ENCODE measurements at places on chromosomes 2 and 18.
A peak's percentile ranks its signal among the peaks of the same experiment; 100 is the strongest.

DNA sequence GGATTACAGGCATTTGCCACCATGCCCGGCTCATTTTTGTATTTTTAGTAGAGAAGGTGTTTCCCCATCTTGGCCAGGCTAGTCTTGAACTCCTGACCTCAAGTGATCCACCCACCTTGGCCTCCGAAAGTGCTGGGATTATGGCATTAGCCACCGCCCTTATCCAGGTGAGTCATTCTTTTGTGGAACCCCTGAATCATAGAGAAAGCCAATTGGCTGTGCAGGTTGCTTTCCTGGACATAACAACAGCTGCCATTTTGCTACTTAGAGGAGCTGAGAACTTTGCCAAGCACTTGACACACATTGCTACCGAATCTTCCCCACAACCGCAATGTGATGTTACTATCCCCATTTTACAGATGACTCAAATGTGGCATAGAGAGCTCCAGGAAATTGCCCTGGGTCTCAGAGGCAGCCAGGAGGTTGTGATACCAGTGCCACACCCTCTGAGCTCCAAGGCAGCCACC lies 36.0 kb downstream of the SETBP1 start:
- DNase-seq = no peak

GRCh38 chr2:32135409-32135808 lies 30.3 kb upstream of the SLC30A6 start:
- DNase-seq = peak; percentile 59

DNA sequence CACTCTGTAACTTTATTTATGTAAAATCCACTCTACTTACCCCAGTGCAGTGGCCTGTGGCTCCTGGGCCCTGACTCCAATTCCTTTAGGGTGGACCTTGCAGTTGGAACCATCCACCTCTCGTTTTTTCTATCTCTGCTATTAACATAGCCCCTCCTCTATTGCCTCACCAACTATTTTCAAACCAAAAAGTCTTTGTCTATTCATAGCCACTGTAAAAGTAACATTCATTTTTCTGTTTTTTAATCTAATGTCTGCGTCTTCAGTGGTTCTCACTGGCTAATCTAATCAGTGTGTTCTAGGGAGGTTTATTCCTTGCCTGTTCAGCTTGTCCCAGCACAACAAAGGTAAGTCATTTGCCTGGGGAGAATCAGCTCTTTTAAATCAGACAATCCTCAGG lies at the start of gene SLC4A5:
SLC4A5 (minus strand) TSS at position 101 of the 400 bp plus-strand sequence. CDS start 28,393 bp downstream, outside the sequence.
- no peak for DNase-seq

DNA sequence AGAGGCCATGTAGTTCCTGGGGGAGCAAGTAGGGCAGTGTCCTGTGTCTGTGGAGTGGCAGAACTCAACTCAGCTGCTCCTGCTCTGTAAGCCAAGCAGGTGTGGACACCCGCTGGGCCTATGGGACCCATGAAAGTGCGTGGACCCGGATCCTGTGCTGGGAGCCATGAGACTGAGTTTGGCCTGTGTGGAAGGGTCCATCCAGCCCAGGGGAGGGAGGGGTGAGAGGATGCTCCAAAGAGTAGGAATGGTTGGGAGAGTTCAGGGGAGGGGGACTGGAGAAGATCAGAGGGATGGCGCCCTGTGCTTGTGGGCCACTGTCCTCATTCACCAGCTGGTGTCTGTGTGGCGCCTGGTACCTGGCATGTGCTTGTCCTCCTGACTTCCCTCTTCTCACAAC lies 226.4 kb upstream of the HS6ST1 start:
- DNase-seq = no peak

- DNase-seq = no peak
Measured at GRCh38 chr2:8096484-8096883, 585.4 kb upstream of the ID2 start.

- DNase-seq = no peak
Measured at GRCh38 chr2:79016342-79016741, 9.2 kb upstream of the REG3G start.

DNA sequence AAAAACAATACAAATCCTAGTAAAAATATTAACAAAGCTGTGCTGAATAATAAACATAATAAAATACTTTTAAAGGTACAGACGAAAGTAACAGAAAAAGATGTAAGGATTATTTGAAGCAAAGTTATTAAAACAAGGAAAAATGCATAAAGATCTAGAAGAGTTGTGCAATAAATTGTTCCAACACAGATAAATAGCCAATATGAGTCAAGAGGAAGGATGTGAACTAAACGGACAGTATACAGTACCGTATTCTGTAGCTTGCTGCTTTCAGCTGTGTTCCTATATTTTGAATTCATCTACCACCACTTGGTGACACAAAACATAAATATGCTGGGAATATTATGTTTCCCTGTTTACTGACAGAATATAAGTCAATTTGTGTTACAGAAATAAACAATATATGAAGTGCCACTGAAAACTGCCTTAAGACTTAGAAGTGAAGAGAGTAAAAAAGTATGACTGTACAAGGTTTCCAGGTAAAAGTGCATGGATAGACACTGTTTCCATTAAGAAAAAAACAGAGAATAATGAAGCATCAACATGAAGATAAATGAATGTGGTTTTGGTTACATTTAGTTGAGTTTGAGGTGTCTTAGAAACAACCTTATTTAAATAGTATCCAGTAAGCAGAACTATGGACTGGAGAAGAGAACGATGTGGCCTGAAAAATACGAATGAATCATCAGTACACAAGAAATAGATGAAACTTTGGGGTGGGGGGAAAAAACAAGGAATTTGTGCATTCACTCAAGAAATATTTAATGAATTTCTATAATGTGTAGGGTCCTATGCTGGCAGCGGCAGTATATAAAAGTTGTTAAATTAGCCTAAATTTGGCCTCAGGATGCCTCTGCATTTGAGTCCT lies 13.1 kb downstream of the PPP3R1 start:
- no peak for DNase-seq

DNA sequence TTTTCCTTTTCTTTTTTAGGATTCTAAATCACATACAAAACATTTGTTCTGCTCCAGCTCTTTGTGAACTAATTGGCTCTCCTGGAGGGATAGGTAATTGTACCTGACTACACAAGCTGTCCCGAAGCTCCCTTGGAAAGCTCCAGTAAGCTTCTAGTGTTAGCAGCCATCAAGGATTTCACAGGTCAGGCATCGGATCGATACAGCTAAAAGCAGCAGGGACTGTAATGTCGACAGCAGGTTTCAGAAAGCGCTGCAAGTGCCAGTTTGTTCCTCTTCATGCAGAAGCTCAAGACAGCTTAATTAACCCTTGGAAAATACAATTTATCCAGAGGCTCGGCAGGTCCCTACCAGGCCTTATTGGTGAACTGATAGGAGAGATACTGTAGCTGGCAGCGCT lies 87.2 kb upstream of the VRK2 start:
- DNase-seq = no peak

DNA sequence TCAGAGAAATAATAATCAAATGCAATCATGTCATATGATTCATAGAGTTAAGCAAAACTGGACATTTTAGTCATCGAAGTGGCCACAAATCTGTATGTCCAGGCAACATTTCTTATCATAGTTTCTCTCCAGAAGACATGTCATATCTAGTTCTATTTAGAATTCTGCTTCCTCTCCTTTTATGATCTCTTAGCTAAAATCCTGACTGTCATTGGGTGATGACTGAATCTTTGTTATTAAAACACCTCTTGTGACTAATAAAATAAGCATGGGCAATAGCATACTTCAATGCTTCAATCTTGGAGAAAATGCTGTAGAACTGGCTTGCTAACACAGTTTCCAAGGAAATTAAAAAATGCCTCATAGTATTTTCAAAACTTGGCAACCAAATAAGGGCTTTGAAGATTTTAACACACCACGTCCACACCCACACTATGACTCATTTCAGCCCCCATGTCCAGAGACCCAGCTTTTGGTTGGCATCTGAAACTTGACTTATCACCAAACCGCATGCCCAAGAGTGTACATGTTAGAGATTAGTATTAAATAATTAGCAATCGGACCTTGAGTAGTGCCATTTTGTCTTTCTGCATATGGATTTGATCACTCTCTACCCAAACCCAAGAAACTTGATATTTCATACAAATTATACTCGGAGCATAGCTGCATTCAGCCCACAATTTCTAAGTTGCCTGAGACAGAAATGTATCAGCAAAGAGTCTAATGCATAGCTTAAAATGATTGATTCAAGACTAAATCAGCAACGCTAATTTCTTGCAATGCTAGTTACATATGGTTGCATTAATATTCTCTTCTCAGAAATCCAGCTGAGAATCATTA lies 106.5 kb upstream of the ETAA1 start:
- DNase-seq = no peak
